ENCODE measurements at places on chromosomes 12 and 14. TPM values are rescaled to one million over a fixed set of nuclear protein-coding genes. Genes with fewer than 3 reads are reported as not detected.
A peak's percentile ranks its signal among the peaks of the same experiment; 100 is the strongest.

DNA sequence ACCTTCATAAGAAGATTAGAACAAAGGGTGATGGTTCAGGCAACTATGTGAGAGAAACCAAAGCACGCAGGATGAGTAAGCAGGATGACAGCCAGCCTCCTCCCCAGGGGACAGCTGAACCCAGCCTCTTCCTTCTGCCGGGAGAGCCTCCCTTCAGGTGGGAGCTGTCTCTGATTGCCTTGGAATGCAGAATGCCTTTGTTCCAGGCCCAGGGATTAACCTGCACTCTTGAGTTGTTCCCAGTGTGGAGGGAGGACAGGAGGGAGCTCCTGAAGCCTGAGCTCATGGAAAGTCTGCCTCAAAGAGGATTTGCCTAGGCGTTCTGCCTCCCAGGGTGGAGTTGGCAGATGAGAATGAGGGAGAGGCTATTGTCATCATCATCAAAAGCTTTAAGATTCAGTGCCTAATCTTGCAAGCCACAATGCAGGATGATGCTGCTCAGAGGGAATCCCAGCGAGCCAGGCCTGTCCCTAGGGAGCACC is 3.6 kb upstream of the KRT6A start:
- H3K4me3 ChIP-seq = no peak overlapping the region
- H3K4me1 ChIP-seq = peaks cover 52% of the 10 kb centered on the region
- no peak for DNase-seq

PLEKHG7 gene
- total RNA-seq = not detected

DNA sequence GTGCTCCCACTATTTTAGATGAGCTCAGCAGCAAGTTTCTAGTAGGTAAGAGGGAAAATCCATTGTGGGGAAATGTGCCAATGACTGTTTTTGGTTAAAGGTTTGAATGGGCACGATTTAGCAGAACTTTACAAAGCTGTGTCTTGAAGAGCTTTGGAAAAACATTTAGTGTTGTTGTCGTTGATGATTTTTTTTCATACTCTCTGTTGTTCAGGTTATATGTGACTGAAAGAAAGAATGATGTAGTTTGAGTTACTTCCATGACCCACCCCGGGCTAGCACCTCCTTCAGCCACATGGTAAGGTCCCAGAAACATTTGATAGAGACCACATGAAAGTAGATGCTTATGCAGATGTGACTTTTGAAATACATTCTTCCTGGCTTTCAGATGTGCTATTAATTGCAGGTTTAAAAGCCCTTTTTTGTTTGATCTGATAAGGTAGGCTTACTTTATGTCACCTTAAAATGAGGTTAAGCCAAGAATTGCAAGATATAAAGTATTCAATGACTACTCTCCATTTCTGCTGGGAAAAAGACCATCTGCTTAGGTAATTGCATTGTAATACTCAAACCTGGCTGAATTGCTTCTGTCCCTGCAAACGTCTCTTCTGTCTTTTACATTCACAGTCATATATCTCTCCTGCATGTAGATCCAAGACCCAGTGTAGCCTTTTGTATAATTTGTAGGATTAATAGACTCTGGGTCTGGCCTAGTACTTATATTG is 250.6 kb downstream of the RGS6 start:
- H3K36me3 ChIP-seq = no peaks in the 10 kb centered on the region
- no peaks in the 10 kb centered on the region for H3K27me3 ChIP-seq
- no peak for DNase-seq
- peaks cover 6% of the 10 kb centered on the region for H3K4me1 ChIP-seq

IFNG-AS1 gene
- total RNA-seq = not detected

DNA sequence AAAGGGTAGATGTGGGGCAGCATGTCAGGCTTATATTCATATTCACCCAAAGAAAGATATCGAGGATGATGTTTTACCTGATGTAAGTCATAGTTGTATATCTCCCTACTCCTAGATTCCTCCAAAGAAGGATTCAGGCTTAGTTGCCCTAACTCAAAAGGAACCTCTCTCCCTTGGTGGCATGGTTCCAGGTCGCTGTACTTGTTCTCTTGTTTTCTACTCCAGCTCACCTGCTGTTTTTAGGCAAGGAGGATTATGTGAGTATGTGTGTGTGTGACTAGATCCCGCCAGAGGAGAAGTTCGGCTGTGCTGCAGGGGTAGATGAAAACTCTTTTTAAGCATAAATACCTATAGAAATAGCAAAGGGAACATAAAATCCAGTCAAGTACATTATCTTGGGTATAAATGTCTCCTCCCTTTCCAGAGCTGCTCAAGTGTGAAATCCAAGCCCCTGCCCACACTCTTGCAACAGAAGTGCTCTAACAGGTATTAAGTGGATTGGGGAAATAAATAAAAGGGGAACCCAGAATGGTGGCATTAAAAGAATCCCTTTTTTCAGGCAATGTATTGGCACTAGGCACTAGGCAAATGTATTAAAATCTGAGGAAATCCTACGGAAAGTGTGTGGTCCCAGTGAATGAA is 375.7 kb downstream of the ZFP36L1 start:
- peaks cover 3% of the 10 kb centered on the region for H3K4me1 ChIP-seq
- no peak for DNase-seq
- H3K36me3 ChIP-seq = no peaks in the 10 kb centered on the region
- H3K27me3 ChIP-seq = no peaks in the 10 kb centered on the region

GRCh38 chr12:42070036-42070435 is 74.6 kb downstream of the GXYLT1 start:
- H3K36me3 ChIP-seq = peaks cover 4% of the 10 kb centered on the region
- no peak overlapping the region for H3K27ac ChIP-seq
- no peaks in the 10 kb centered on the region for H3K27me3 ChIP-seq
- no peak overlapping the region for H3K4me3 ChIP-seq

TEAD4 gene
- total RNA-seq = 24.1 TPM

DNA sequence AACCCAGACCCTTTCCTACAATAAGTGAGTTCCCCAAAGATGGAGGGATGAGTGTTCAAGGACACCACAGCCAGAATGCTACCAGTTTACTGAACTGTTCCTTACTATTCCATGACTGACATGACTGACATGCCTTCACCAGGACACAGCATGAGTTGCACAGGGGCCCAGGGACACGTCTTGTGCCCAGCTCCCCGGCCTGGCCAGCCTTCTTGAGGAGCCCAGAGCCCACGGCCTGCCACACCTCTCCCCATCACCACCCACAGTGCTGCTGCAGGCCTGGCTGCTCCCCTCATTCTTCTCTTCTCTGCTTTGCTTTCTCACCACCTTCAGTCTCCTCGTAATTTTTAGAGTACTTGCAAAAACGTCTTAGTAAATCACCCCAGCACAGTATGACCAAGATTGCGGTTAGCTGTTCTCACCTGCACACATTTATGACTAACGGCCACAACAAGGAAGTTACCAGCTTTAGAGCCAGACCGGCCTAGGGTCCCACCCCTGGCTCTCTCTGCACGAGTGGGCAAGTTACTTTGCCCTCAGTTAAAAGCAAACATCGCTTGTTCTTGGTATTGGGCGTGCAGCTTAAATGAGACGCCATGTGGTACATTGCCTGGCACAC is 18.5 kb downstream of the PPP2R5E start:
- DNase-seq = no peak
- H3K4me1 ChIP-seq = peaks cover 17% of the 10 kb centered on the region
- H3K27ac ChIP-seq = peak overlapping the region; percentile 4
- H3K27me3 ChIP-seq = no peaks in the 10 kb centered on the region

DNA sequence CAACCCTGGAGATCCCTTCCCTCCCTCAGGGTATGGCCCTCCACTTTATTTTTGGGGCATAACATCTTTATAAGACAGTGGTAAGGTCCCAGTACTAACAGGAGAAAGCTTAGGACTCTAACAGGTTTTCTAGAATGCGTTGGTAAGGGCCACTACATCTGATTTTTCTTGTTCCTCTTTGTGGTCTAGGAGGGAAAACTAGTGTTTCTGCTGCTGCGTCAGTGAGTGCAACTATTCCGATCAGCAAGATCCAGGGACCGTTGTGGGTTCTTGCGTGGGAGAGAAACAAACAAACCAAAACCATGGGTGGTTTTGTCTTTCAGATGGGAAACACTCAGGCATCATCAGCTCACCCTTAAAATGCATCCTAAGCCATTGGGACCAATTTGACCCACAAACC is 123.6 kb upstream of the SLC16A7 start:
- peaks cover 2% of the 10 kb centered on the region for H3K36me3 ChIP-seq
- H3K4me1 ChIP-seq = no peaks in the 10 kb centered on the region
- H3K4me3 ChIP-seq = no peak overlapping the region
- no peak overlapping the region for H3K27ac ChIP-seq

GRCh38 chr14:34023824-34024767 is 73.2 kb upstream of the EGLN3 start:
- H3K36me3 ChIP-seq = no peaks in the 10 kb centered on the region
- DNase-seq = no peak
- no peak overlapping the region for H3K27ac ChIP-seq
- H3K4me1 ChIP-seq = no peaks in the 10 kb centered on the region
- H3K4me3 ChIP-seq = no peak overlapping the region

ABCD2 gene
- not detected for total RNA-seq

GRCh38 chr12:69397978-69398377 is 38.4 kb downstream of the YEATS4 start:
- H3K4me1 ChIP-seq = peaks cover 34% of the 10 kb centered on the region
- no peak for DNase-seq
- H3K27ac ChIP-seq = no peak overlapping the region
- H3K4me3 ChIP-seq = no peak overlapping the region
- peaks cover 10% of the 10 kb centered on the region for H3K36me3 ChIP-seq

- H3K27ac ChIP-seq = no peak overlapping the region
- no peaks in the 10 kb centered on the region for H3K27me3 ChIP-seq
- no peak for DNase-seq
- H3K36me3 ChIP-seq = no peaks in the 10 kb centered on the region
- H3K4me1 ChIP-seq = peaks cover 40% of the 10 kb centered on the region
- H3K4me3 ChIP-seq = no peak overlapping the region
Measured at GRCh38 chr12:98401427-98401826, 114.0 kb upstream of the TMPO start.

DNA sequence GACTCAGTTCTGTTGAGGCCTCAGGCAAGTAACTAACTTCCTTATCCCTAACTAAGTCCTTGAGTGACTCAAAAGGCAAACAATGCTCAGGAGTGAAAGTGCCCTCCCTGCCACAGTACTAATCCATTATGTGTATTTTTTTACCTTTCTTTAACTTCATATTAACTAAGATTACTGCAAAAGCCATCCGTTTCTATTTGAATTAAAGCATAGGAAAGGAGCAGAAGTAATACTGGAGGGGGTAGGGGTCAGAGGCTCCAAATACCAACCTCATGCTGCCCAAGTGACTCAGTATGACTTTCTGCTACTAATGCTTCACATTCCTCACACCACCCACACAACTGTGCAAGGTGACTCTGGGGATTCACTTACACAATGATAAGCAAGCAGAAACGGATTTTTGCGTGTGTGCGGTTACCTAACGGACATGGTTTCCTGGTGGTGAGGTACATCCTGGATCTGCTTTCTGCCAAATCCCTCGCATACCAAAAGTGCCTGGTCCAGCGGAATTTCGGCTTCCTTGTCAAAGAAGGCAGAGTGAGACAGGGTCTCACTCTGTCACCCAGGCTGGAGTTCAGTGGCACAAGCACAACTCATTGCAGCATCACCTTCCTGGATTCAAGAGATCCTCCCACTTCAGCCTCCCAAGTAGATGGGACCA is 25.1 kb downstream of the MOK start:
- no peak for DNase-seq
- no peaks in the 10 kb centered on the region for H3K27me3 ChIP-seq

DNA sequence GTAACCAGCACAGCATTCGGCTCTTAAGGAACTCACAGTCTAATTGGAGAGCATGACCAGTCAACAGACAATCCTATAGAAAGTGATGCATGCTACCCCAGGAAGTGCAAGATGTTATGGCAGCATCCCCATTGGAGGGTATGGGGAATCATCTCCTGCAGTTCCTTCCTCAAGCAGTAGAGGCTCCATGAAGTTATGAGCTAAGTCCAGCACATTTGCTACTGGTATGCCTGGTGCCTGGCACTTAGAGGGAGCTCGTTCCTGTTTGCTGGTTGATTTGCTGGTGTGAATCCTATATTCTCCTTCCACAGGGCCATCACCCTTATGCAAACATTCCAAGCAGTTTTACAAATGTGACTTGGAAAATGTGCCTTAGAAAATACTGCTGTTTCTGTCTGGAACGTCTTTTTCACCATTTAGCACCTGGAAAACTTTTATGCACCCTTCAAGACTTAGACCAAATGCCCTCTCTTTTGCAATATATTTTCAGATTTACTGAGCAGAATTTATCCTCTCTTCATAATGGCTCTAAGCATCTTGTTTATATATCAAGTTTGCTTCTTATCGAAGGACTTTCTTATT is 136.1 kb upstream of the WSCD2 start:
- no peaks in the 10 kb centered on the region for H3K36me3 ChIP-seq
- H3K27me3 ChIP-seq = peaks cover 29% of the 10 kb centered on the region
- no peak overlapping the region for H3K4me3 ChIP-seq
- H3K4me1 ChIP-seq = no peaks in the 10 kb centered on the region

PRB4 gene
- not detected for total RNA-seq

GPRC5D gene
- total RNA-seq = not detected

DNA sequence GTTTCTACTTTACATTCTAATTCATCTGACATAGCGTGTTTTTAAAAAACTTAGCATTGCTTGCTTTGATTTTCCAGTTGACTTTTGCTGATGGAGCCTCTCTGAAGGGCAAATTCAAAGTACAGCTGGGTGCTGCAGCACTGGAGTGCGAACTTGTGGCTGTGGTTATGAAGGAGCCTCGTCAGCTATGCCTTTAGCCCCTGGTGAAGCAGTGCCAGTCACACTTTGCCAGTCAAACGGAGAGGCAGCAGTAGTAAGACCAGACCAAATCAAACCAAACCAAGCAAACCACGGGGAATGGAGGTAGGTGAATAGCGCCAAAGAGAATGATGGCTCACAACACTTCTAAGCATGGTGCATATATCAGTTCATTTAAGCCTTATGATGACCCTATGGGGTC is 15.1 kb upstream of the SLC38A2 start:
- no peaks in the 10 kb centered on the region for H3K36me3 ChIP-seq
- no peak for DNase-seq
- peaks cover 87% of the 10 kb centered on the region for H3K4me1 ChIP-seq

ENDOU gene
- not detected for total RNA-seq

NRL gene
- total RNA-seq = 1.6 TPM

RNASE1 gene
- total RNA-seq = 0.72 TPM

ITGB7 gene
- not detected for total RNA-seq

ARHGAP9 gene
- total RNA-seq = not detected

HNF1A gene
- not detected for total RNA-seq

SLC22A17 gene
- total RNA-seq = 40.3 TPM

GRCh38 chr12:75602106-75602505 is 90.7 kb upstream of the KRR1 start:
- no peaks in the 10 kb centered on the region for H3K27me3 ChIP-seq
- H3K4me3 ChIP-seq = no peak overlapping the region
- H3K4me1 ChIP-seq = peaks cover 10% of the 10 kb centered on the region
- no peak for DNase-seq

DNA sequence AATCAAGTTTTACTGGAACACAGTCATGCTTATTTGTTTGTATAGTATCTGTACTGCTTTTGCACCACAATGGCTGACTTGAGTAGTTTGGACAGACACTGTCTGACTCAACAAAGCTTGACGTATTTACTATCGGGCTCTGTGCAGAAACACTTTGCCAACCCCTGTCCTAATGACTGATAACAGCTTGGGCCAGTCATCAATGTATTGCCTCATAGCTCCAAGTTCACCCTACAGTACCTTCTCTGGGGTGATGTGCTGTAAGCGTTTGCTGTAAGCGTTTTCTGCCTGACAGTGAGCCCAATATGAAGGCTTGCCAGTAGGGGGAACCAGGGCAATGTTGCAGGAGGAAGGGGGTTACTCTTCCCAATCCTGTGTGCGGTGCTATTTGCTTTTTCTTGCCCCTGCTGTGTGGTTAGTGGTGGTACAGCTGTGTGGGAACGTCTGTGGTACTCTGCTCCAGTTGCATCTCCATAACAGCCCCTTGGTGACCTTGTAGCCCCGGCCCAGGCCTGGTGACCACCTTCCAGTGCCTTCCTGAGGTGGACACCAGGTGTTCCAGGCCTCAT is 5.4 kb upstream of the CCDC177 start:
- peaks cover 7% of the 10 kb centered on the region for H3K4me1 ChIP-seq
- no peak overlapping the region for H3K27ac ChIP-seq
- DNase-seq = no peak
- H3K27me3 ChIP-seq = peaks cover 18% of the 10 kb centered on the region
- H3K4me3 ChIP-seq = no peak overlapping the region

Measured in chondrocyte (in vitro differentiated cells).